Stimulated activated CD8-positive, alpha-beta memory T cell treated with anti-CD3 and anti-CD28 coated beads, Interleukin-7, amount 100 ng/mL, for 4 hours (primary cell): ENCODE measurements at places on chromosomes 16 and 17.
A peak's percentile ranks its signal among the peaks of the same experiment; 100 is the strongest.

DNA sequence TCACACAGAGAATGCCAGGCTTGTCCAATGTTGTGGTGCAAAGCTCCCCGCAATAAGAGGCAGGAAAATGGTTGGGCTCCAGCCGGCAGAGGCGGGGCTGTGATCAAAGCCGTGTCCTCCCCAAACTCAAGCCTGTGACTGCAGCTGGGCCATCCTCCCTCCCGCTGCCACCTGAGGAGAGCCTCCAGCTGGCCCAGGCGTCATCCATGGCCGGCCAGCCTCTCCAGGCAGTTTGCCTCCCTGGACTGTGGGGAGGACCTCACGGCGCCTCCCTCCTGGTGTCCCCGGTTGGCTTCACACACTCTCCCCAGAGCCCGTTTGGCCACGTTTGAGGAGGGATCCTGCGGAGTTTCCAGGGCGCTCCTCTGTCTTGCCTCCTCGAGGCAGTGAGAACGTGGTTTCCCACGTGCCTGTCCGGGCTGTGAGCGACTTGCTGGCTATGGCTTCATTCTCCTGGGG, 134.1 kb downstream of the IRF8 start:
- no peak for DNase-seq

GRCh38 chr17:16141685-16142084, 73.6 kb downstream of the NCOR1 start:
- no peak for DNase-seq

DNA sequence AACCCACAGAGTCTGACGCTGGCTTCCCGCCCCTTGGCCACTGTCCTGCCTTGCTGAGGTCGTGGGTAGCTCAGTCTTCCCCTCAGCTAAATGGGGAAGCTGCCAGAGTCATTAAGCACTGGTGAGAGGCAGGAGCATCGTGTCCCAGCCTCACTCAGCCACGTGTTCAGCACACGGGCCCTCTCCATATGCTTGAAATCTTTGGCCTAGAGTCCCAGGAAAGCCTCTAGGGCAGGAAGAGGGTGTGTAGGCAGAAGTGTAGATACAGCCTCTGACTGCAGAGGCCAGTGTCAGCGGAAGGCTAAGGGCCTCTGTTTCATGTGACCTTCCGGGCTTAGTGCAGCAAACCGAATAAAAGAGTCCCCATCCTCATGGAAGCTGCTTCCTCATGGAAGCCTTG, 4.1 kb downstream of the DHODH start:
- no peak for DNase-seq

GRCh38 chr17:66576473-66576872, 258.4 kb upstream of the CACNG5 start:
- no peak for DNase-seq

DNA sequence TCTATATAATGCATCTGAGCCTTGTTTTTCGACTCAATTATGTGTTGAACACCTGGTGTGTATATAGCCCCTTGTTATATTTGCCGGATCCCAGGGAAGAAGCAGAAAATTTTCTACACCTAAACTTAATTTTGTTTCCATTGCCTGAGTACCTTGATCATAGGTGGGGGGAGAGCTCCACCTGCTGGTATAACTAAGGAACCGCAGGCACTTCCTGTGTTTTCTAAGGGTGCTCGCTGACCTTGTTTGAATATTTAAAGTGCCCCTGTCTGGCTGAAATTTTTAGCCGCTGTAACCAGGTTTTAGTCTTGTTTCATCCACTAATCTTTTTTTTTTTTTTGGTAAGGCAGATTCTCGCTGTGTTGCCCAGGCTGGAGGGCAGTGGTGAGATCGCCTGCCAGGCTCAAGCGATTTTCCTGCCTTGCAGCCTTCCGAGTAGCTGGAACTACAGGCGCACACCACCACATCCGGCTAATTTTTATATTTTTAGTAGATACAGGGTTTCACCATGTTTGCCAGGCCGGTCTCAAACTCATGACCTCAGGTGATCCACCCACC, 6.5 kb upstream of the NUBP1 start:
- peak; percentile 44 for DNase-seq

GRCh38 chr17:27293359-27293897, 486 bp upstream of the WSB1 start:
- DNase-seq = no peak

DNA sequence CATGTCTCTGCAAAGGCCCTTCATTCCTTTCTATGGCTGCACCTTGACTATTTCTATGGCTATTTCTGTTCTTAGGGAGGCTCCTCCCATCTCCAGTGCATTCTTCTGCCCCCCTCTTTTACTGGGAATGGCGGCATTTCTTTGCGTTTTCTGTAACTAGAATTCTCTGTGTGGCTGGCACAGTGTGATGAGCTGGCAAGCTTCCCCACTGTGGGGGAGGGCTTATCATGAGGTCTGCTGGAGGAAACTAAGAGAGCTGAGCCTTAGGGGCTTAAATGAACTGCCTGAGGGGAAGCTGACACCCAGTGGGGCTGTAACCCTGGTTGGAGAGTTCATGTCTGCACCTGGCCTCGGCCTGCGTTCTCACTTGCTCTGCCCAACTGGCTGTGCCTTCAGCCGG, 1.5 kb upstream of the CARD14 start:
- DNase-seq = no peak

- DNase-seq = no peak
Observed at GRCh38 chr16:77169650-77170236, 21.2 kb upstream of the MON1B start.

DNA sequence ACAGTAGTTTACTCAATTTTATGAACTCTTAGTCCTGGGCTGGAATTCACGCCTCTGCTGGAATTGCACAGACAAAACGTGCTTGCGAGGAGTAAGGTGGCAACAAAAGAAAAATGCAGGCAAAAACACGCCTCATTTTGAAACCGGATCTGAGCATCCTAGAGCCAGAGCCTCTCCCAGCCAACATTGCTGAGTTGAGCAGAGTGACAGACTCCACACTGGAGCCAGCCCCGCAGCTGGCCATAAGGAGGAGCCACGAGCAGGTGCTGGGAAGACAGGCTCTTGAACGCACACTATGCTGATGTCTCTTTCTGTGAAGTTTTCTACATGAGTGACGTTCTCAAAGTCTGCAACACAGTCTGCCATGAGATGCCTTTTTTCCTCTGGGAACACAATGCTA, 14.6 kb upstream of the HSBP1 start:
- DNase-seq = no peak

- no peak for DNase-seq
Observed at GRCh38 chr16:77131398-77131797, 59.6 kb upstream of the MON1B start.

DNA sequence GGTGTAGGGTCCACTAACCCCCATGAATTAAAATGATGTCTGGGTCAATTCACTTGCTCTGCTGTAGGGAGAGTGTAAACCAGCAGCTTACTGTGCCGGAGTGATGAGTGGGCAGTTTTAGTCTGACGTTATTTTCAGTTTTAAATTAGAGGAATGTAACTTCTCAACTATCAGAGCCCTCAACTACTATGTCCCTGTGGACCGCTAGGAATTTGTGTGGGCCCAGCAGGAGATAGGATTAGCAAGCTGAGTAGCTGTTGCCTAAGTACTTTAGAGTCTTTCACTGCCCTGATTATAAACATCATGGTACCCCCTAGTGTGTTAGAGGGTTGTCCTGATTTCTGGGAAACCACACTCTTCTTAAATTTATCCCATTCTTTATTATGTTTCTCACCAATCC, 11.4 kb downstream of the MARVELD3 start:
- DNase-seq = no peak

DNA sequence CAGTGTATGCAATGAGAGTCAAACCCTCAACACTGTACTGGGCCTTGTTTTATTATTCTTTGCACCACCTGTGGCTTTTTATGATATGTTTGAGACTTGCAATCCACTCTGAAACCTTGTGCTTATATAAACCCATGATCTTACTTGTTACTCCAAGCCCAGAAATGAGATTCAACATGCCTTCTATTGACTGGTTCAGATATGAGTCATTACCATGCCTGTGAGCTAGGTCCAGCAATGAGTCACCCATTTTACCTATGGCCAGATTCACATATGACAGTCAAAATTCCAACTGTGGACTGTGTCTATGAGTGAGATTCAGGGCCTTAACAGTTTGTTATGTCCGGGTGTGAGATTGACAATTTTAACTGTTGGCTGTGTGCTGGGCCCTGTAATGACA, 1846.1 kb downstream of the TP53TG3F start:
- DNase-seq = no peak

DNA sequence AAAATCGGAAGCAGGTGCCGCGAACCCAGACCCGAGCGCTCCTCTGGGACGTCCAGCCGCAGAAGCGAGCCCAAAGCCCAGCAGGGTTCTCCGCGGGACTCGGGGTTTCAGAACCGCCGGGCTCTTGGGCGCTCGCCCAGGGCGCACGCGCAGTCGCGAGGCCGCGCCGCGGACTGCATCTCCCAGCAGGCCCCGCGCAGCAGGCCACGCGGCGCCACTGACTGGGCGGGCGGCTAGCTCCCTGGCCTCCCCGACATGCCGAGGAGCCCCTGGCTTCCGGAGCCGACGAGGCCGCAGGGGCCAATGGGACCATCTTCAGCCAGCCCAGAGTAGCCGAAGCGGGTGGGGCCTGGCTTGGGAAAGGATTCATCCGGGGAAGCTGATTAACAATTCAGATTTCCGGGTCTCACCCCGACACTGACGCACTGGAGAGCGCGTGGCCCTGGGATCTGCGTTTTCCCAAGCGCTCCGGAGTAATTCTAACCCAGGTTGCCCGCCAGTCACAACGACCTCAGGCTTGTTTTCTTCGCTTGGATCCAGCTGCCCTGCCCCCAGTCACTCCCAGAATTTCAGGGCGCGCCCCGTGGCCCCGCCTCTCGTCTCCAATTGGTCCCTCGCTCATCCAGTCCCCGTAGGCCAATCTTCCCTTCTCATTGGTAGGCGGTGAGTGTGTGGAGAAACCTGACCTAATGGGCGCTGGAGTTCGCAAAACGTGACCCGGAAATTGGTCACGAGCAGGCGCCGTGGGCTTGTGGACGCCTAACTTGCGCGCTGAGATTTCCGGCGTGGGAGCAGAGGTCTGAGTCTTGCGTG, at the start of gene ZNF263:
Gene ZNF263, plus strand, starts transcription at position 762 of the 813 bp plus-strand sequence. CDS start 328 bp downstream, outside the sequence.
- peak; percentile 90 for DNase-seq

DNA sequence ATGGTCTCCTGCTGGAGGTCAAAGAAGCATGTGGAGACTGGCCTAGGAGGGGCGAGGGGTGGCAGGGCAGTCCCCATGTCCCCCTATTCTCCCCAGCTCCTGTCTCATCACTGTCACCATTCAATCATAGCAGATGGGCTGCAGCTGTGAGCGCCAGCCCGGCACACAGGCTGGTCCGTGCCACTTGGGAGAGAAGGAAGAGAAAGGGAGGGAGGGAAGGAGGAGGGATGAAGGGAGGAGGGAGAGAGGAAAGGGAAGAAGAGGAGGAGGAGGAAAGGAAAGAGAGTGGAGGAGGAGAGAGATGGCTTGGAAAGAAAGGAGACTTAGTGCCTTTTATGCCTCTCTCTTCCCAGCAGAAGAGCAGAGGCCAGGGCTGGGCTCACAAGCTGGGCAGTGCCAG, 12.4 kb downstream of the NEUROD2 start:
- DNase-seq = no peak

DNA sequence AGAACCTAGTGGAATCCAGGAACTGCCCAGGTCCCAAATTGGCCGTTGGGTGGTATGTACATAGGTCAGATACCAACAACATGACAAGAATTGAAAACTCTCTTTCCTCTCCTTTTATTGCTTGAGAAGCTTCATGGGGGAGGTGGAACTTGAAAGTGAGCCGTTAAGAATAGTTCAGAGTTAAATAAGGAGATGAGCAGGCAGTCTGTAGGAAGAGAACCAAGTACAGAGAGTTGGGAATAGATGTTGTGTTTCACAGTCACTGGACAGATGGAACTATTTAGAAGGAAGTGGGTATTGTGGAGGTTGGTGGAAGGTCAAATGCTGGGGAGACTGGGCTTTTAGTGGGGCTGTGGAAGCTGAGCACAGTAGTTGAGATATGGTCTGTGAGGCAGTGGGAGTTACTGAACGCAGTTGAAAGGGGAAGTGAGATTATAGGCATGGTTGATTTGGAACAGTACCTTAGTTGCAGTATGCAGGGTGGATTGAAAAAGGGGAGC, 26.4 kb downstream of the ARHGAP44 start:
- DNase-seq = no peak

DNA sequence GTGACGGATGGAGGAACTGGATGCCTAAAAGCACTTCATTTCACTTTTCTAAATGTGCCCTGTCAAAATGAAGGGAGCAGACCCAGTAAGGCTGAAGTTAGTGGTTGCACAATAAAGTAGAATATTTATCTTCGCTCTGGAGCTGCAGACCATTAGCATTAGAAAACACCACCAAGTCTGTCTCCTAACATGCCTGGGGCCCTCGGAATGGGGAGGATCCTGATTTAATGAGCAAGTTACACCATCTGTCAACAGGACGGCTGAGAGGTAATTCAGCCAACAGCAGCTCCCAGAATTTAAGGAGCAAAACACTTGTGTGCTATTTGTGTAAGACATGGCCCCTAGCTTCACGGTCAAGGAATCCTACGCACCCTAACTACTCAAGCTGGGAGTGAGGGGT, 22.3 kb downstream of the CA10 start:
- no peak for DNase-seq

DNA sequence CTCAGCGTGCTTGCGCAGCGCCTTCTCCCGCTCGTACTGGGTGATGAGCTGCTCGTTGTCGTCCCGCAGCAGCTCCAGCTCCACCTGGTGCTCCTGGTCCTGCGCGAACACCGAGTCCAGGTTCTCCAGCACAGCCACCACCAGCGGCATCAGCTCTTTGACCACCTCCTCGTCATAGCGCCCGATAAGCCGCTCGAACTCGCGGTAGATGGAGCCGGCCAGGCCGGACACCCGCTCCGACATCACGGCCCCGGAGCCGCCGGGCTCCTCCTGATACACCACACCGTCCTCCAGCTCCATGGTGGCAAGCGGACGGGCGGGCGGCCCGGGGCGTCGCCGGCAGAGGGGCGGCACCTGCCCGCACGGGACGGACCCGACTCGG, 320 bp downstream of the SPAG9 start:
- peak; percentile 35 for DNase-seq

GRCh38 chr16:66444049-66444481, 17.0 kb downstream of the BEAN1 start:
- DNase-seq = no peak

GRCh38 chr17:28901866-28902818, 737 bp downstream of the DHRS13 start:
- DNase-seq = peak; percentile 46

GRCh38 chr16:19105891-19106624, 7.7 kb upstream of the ITPRIPL2 start:
- DNase-seq = no peak

GRCh38 chr16:1645914-1646525, 32.1 kb upstream of the JPT2 start:
- DNase-seq = peak; percentile 29

- DNase-seq = no peak
Observed at GRCh38 chr17:76560877-76561221, 21.0 kb downstream of the PRCD start.

GRCh38 chr16:51418258-51418657, 267.2 kb upstream of the SALL1 start:
- DNase-seq = no peak
